NCI-H1436 treated with DMSO at 0.1 percent for 48 hours (cell line): ENCODE measurements at places on chromosomes 16 and 17.

DNA sequence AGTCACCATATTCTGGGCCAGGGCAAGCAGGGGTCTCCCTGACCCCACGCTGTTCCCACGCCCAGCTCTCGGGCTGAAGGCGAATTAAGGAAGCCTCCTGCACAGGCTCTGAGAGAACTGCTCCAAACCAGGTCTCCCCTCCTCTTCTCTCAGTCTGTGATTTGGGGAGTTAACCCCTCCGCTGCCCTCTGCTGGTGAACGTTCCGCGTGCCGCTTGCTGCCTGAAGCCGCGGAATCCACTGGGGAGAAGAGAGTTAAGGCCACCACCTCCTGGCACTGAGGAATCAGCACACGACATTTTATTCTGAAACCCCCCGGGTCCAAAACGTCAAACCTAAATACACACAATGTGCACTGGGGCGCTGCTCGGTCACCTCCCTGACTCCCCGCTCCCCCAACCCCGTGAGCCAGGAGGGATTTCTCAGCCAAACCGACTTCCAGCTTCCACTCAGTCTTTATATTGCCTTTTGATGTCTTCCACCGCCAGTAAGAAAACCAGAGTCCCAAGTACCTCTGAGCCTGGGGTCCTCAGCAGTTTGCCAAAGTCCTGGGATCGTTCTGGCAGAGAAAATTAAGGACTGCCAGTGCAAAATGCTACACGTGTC, 54.4 kb upstream of the RCVRN start:
- no peak for DNase-seq

DNA sequence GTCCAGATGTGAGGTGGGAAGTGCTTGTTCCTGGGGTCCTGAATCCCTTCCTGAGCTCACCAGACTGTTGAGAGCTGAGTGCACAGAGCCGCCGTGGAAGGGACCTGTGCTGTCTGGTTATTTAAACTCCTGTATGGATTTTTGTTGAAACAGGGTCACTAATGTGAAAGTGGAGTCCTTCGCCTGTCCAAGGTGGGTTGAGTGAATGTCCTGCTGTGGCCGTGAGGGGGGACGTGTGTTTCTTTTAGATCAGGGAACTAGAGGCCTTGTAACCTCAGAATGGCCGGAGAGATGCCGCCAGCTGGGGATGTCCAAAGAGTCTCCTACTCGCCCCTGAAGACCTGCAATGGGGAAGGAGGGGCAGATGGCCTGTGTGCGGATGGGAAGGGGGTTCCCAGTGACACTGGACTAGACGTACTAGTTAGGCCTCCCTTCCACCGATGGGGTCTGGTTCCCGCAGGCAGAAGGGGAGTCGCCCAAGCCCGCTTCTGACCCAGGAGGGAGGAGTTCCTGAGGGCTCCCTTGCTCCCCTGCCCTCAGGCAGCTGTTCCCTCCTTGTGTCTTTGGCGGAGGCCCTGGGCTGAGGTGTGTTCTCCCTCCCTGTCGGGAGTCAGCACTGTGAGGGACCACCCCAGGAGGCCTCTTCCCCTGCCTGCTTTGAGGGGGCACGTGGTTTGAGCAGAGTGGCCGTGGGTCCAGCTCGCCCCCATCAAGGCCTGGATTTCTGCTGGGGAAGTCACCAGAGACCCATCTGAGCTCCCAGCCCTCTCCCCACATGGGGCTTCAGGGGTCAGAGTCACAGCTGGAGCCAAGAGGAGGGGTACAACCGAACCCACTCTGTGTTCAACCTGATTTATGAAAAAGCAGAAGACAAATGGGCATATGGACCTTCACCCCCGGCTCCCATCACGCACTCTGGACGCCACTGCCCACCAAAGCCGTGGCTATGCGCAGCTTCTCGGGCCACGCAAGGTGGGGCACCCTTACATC, 30.9 kb downstream of the OR1D5 start:
- no peak for DNase-seq

DNA sequence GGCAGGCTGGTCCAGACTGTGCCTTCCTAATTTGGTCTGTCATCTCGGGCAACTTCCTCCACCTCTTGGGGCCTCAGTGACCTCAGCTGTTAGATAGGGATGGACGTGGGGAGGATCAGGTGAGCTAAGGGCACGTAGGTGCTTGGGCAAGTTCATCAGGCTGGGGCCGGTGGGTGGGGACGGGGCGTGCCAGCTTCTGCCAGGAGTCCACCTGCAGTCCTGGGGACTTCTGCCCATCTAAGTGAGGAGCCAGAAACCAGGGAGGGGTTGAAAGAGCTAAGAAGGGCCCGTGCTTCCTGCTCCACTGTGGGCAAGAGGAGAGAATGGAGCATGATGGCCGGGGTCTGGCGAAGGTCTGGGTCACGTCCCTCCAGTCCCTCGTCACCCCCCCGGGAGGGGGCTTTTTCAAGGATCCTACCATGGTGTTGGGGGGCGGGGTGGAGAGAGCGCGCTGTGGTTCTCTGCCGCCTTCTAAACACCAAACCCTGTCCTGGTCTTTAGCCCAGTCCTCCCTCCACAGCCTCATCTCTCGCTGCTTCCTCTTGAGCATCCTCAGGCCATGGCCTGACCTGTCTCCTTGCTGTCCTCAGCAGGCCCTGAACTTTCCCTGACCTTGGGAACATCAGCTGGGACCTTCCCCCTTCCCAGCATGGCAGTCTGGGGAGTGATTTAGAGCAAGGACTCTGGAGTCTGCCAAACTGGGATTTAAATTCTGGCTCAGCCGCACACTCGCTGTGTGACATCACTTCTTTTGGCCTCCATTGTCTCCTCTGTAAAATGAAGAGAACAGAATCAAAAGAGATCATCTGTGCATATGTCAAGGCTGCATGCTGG, 21.6 kb downstream of the SPNS2 start:
- no peak for DNase-seq

- no peak for DNase-seq
These were observed 13.9 kb upstream of the TNRC6C start for GRCh38 chr17:77944390-77945222.

GRCh38 chr16:79602628-79603014, 2.1 kb upstream of the MAF start:
- no peak for DNase-seq

DNA sequence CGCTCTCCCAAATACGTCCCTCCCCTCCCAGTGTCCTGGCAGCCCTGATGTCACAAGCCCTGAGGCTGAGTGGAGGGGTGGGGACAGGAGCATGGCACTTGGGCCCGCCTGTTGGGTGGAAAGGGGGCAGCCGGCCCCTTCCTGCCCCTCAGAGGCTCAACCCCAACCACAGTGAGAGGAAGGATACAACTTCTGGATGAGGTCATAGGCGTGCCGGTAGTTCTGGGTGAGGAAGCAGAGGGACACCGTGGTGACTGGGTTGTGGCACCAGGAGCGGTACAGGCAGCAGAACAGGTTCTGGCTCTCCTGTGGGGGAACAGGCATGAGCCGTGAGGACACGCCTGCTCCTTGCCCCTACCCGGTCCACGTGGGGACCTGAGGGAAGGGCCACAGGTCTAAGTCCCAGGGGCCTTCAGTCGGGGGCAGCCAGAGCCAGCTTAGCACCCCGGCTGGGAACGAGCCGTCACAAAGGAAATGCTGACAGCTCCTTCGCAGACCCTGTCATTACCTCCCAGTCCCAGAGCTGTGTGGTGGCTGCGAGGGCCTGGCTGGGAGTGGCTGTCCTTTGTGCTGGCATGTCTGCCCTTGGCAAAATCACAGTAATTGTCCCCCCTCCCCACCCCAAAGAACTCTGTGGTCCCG, 11.2 kb upstream of the MTSS2 start:
- no peak for DNase-seq

DNA sequence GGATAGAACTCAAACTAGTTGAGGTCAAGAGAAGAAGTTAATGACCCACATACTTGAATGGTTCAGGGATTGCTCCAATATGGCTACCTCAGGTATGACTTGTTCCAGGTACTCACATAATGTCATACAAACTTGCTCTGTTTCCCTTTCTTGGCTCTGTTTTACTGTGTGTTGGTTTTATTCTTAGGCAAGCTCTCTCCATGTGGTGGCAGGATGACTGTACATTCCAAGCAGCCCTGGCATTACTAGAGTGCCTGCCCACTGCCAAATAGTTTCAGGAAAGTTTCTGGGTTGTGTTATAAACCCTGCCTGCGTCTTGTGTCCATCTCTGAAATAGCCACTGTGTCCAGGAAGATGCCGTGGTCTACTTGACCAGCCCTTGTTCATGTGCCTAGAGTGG, 476.8 kb downstream of the SHISA9 start:
- DNase-seq = no peak

GRCh38 chr17:33980193-33980592, 274.9 kb upstream of the CCL2 start:
- DNase-seq = no peak

DNA sequence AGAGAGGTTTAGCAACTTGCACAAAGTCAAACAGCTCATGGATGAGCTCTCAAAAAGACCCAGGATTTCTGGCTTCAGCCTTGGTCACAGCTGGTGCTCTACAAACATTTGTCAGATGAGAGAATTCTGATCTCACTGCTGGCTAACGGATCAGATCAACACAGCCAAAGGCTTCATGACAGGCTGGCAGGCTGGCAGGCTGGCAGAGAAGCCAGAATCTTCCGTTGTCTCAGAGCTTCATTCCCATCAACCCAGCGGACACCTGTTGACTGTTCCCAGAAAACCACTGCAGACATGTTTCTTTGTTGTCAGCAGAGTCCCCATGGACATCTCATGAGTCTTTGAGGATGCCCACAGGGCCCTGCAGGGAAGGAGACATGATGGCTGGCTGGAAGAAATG, 303.8 kb upstream of the ASIC2 start:
- no peak for DNase-seq

GRCh38 chr17:7144213-7144612, 29.6 kb upstream of the ASGR2 start:
- DNase-seq = no peak

- no peak for DNase-seq
These were observed 4.3 kb upstream of the KSR1 start for GRCh38 chr17:27451906-27452305.

GRCh38 chr16:50038756-50039529, 13.9 kb downstream of the CNEP1R1 start:
- no peak for DNase-seq

- DNase-seq = no peak
These were observed 16.5 kb upstream of the ST6GALNAC1 start for GRCh38 chr17:76659928-76660655.

DNA sequence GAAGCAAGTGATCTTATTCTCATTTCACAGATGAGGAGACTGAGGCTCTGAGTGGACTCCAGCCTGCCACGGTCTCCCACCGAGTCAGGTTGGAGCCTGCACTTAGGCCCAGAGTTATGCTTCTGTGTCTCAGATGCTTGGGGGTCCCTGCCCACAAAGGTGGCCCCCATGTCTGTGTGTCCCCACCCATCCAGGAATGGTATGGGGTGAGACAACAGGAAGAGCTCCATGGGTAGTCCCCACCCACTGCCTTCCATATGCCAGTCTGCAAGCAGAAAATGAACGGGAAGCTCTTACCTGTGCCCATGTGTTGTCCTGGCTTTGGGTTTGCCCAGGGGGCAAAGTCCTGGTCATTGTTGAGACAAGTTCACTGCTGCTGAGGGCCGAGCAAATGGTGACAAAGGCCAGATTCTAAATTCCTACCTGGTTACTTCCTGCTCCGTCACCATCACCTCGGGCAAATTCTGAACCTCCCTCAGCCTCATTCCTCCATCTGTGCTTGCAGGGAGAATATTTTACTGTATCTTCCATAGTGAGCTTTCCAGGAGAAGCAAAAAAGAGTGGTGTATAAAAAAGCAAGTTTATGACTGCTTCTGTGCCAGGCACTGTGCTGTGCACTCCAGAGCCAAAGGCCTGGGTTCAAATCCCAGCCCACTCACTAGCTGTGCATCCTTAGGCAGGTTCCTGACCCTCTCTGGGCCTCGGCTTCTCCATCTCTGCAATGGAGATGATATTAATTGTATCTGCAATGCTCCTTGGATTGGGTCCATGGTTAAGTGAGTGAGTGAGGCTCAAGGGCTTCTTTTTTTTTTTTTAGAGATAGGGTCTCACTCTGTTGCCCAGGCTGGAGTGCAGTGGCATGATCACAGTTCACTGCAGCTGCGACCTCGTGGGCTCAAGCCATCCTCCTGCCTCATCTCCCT, 9.3 kb downstream of the IL4R start:
- no peak for DNase-seq

DNA sequence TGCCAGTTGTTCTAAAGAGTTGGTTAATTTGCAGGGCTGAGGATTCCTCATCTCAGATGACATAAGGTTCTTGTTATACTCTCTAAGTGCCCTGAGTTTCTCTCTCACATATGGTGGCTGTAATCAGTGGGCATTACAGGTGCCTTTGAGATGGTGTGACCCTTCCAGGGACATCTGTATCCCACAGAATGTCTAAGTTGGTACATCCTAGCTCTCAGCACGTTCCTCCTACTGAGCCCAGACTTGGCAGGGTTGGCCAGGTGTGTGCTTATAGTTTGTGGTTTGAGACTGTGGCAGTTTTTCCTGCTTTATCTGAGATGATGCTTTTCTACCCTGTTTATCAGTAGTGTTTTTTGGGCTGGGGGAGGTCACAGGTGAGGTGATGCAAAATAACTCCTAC, 36.3 kb downstream of the SPECC1 start:
- no peak for DNase-seq

DNA sequence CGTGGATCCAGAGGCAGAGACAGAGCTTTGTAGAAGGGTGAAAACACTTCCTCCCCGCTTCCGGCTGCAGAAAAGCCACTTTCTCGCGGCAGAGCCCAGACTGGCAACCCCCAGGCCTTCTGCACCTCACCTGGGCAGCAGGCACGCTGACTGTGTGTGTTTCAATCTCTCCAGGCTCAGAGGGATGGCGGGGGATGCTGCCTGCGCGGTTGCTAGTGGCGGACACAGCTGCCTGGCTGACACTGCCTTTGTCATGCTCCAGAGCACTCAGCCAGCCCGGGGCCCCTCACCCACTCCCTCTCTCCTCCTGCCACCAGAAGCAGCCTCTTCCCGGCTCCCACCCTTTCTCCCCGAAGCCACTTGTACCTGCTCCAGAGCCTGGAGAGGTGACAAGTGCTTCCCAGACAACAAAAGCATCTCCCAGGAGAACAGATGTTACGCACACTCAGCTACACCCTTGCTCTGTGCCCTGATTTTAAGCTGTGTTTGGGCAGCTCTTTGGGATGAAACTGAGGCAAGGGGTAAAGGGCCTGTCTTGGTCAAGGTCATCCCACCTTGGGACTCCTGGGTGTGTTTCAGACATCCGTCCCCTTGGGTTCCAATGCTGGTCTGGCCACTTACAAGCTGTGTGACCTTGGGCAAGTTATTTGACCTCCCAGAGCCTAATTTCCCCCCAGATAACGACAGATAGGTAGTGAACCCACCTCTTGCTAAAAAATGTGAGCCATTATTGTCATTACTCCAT, 9.2 kb upstream of the GLIS2 start:
- DNase-seq = no peak
